AG04449 (cell line): ENCODE measurements at places on chromosomes 6 and 20.

DNA sequence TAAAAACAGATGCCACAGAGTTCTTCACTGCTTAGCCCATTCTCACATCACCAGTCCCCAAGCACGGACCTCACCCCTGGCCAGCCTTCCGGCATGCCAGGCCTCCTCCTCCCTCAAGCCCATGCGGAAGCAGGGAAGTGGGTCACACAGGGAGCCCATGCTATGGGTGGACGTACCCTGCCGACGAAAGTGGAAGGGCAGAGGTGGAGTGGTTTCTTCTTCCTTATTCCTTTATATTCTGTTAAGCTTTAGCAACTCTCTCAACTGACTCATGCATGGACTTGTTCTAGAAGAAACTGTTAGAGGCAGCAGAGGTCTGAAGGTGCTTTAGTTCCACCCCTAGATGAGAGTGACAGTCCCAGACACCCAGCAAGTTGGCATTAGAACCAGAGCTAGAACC lies 118.6 kb downstream of the LY86 start:
- no peak for DNase-seq

GRCh38 chr6:56003616-56004015 lies 128.2 kb upstream of the BMP5 start:
- DNase-seq, result no peak

GRCh38 chr20:856361-856775 lies 22.9 kb downstream of the FAM110A start:
- DNase-seq, result no peak

DNA sequence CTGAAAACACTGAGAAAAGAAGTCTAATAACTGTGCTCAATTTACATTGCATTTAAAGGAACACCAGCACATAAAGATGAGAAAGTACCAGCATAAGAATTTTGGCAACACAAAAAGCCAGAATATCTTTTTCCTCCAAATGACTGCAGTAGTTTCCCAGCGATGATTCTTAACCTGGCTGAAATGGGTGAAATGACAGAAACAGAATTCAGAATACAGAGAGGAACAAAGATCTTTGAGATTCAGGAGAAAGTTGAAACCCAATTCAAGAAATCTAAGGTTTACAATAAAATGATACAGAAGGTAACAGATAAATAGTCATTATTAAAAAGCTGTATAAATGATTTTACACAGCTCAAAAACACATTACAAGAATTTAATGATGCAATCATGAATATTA lies 197.0 kb upstream of the EYS start:
- DNase-seq, result no peak

DNA sequence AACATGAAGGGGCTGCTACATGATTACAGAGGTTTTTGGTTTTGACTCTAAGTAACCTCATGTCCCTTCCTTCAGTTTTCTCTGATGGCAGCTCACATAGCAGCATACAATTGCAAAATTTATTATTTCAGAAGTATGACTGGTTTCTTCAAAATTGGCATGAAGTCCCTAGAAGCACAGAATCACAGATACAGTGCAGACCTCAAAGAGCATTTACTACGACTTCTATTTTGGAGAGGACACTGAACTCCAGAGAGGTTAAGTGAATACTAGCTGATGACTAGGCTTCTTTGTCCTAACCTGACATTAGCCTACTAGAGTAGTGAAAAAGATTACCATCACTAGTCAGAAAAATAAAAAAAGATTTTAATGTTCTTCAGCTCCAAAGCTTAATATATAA lies 664.3 kb downstream of the RFPL4B start:
- DNase-seq, result no peak

DNA sequence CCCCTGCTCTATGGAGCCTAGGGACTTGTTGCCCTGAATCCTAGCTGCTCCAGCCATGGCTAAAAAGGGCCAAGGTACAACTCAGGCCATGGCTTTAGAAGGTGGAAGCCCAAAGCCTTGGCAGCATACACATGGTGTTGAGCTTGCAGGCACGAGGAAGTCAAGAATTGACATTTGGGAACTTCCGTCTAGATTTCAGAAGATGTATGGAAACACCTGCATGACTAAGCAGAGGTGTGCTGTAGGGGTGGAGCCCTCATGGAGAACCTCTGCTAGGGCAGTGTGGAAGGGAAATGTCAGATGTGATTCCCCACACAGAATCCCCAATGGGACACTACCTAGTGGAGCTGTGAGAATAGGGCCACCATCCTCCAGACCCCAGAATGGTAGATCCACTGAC lies 95.1 kb upstream of the TMEM170B start:
- DNase-seq, result no peak

DNA sequence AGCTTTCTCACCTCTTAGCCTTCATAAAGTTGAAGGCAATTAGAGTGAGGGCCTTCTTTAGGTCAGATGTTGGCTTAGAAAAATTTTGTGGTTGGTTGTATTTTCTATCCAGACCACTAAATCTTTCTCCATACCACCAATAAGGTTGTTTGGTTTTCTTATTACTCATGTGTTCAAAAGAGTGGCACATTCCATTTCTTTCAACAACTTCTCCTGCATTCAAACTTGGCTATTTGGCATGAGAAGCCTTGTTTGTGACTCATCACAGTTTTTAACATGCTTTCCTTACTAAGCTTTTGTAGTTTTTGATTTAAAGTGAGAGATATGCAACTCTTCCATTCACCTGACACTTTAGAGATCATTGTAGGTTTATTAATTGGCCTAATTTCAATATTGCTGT lies 949.6 kb downstream of the TBC1D32 start:
- no peak for DNase-seq

DNA sequence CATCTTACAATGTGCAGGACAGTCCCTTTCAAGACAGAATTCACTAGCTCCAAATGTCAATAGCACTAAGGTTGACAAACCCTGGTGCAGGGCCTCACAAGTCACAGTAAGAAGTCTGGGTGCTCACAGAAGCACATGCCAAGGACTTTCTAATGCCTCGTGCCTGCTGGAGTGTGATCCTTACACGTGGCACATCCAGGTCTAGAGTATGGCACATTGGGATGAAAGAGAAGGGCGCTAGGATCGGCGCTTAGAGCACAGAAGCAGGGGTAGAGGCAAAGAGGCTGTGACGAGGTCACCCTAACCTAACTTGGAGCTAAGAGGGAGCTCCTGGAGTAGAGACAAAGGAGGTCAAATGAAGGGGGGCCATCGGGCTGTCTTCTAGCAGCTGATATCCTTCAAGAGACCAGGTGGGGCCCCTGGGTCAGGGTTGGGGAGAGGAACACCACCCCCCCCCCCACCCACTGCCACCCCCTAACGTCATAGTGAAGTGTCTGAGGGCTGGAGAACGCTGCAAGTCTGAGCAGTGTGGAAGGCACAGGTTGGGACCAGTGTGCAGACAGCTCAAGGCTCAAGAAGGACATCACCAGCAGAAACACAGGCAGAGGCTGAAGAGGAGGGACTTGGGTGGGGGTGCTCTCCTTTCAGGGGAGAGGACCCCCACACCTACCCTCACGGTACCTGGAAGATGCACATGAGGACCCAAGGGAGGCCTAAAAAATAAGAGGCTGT lies 97.8 kb upstream of the MRPS10 start:
- no peak for DNase-seq

DNA sequence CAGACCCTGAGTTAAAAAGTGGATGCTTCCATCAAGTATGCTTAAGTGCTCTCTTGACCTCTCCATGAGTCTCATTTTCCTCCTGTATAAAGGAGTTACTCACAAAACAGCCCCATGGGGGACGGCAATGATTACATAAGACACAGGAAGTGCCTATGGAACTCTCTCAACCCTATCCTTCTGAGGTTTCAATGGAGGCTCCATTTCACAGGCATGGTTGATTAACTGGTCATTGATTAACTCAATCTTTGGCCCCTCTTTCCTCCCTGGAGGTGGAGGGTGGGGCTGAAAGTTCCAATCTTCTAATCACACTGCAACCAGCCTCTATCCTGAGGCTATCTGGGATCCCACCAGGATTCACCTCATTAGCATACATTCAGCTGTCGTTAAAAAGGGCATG lies 29.3 kb downstream of the CST8 start:
- DNase-seq, result no peak

DNA sequence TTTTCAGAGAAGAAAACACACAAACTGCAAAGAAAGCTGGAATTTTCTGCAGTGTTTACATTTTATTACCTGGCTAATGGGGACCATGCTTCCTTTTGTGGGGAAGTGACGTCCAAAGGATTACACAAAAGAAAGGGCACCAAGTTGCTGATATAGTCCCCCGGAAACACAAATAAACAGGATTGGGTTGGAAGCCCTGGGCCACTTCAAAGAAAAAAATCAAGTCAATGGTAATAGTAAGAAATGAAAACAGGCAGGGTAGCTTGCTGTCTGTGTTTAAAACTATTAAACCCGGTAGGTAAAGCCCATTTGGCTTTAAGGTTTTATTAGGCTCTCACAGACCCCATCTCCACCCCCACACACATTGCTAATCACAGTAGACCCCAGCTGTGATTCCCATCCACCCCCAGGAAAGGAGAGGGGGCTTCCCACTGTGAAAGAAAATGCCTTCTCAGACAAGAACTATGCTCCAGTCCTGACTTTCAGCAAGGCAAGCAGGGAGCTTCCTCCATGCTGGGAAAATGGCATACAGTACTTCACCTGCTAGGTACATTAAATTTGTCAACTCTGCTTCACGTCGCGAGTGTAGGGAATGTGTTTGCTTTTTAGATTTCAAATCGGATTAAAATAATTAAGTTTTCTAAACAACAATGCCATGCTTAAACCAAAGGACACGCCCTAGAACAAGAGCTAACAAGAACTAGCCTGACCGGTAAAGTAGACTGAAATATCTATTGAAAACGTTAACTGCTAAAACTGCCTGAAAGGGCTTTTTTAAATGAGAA lies 1.1 kb downstream of the PERP start:
- DNase-seq, result no peak

DNA sequence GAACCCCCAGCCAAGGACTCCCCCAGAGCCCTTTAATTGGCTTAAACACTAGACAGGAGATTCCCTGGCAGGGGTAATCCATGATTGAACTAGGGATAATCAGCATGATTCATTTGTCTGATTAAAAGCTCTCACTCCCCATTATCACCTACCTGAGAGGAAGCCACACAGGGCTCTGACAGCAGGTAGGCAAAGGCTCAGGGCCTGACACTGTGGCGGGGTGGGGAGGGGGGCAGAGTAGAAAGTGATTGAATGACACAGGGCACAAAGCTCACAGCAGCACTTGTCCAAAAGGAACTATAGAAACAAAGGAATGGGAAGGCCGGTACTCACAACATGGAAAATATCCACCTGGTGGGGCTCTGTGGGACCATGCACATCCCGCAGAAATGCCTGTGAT lies 231.6 kb downstream of the MAFB start:
- no peak for DNase-seq

DNA sequence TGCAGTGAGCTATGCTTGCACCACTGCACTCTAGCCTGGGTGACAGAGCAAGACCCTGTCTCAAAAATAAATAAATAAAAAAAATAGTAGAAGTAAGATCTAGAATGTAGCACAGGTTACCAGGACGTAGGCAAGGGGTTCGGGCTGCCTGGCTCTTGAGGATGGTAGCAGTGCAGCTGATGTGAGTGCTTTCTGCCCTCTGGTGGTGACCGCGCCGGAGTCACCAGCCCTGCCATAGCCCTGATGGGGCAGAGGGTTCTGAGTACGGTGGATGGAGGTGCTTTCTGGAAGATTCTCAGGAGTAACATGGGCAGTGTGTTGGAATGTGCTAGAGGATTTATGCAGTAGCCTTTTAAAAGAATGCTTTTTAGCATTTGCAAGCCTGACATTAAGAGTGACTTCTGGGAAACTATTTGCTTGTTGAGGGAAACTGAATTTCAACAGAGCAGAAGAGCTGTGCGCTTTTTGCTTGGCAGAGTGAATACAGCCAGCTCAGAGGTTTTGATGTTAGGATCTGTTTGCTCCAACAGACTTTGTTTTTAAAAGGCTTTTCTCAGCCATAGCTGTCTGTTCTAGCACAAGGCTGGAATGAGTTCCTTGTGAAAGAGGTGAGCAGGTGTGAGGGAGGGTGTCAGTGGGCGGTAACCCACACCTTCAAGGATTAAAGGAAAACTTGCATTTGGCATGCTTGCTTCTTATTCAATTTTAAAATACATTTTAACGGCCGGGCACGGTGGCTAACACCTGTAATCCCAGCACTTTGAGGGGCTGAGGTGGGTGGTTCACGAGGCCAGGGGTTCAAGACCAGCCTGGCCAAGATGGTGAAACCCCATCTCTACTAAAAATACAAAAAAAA lies 65.9 kb downstream of the PTPN1 start:
- DNase-seq, result no peak

GRCh38 chr6:43886067-43886461 lies 116.1 kb downstream of the VEGFA start:
- DNase-seq, result no peak

DNA sequence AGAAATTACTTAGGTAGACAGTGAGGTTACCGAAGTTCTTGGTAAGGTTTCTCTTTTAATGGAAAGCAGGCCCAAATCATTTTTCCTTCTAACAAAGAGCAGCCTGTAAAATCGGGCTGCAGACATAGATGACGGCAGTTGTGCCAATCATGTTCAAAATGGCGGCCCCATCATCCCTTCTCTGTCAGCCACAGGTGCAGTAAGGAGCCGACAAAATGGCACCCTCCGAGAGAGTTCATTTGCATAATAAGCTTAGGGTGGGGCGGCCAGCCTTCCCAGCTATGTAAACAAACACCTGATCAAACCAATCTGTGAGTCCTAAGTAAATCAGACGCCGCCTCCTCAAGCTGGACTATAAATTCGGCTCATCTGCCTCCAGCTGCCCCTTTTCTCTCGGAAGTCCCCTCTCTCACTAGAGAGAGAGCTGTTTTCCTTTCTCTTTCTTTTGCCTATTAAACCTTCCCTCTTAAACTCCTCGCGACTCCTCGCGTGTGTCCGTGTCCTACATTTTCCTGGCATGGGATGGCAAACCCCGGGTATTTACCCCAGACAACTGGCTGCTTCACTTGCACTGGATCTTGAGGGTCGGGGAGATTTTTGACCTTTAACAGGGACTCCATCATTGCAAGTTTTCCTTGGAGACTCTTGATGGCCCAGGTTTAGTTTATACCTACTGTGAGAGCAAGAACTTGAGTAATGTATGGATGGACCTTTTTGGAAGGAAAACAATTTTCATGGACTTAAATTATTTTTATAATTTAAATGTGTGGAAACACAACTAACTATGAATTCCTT lies 8.9 kb upstream of the DDR1 start:
- no peak for DNase-seq
